Stimulated activated CD4-positive, alpha-beta T cell treated with anti-CD3 and anti-CD28 coated beads, Interleukin-2, amount 100 ng/mL, for 48 hours (primary cell): ENCODE measurements at places on chromosomes 2 and 18.

- no peak for DNase-seq
These were observed 50.8 kb downstream of the PID1 start for GRCh38 chr2:229220254-229220653.

GRCh38 chr2:162435676-162436075 lies 91.7 kb downstream of the GCA start:
- no peak for DNase-seq

GRCh38 chr18:71040161-71040560 lies 751.3 kb downstream of the SOCS6 start:
- DNase-seq, result no peak

DNA sequence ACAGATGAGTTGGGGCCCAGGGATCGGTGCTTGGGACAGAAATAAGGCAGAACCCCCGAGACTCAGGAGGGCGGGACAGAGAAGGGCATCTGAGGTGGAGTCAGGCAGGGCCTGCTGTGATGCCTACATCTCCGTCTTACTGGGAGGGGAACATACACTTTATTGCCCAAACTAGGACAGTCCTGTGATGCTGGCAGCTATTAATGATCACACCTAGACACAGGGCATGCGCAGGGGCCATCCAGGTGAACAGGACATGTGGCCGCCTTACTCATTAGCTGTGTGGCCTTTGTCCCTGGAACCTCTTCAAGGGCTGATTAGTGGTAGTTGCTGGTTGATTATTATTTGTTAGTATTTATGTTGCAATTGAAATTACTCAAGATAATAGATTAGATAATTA lies 33.2 kb downstream of the MLPH start:
- no peak for DNase-seq

- no peak for DNase-seq
These were observed 318.8 kb upstream of the THUMPD2 start for GRCh38 chr2:40097691-40098385.

GRCh38 chr18:11752116-11752911 lies 63.2 kb downstream of the GNAL start:
- DNase-seq, result no peak

- DNase-seq, result no peak
These were observed 10.4 kb upstream of the KLHL30 start for GRCh38 chr2:238128061-238128440.

DNA sequence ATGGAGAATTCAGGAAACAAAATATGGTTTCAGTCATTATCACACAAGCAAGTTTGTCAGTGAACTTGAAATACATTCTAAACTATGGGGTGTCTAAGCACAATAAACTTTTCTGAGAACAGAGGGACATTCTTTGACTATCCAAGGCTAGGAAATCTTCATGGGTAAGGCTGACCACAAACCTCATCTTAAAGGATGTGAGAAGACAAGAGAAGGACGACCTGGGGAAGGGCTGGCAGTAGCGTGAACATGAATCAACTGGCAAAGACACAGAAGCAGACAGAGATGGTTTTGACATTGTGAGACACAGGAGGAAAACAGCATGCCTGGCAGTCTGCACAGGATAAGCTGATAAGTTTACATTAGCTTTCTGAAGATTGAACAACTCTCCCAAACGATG lies 752.4 kb upstream of the SLC8A1 start:
- no peak for DNase-seq

- no peak for DNase-seq
These were observed 84.2 kb upstream of the STPG4 start for GRCh38 chr2:47239119-47239969.

DNA sequence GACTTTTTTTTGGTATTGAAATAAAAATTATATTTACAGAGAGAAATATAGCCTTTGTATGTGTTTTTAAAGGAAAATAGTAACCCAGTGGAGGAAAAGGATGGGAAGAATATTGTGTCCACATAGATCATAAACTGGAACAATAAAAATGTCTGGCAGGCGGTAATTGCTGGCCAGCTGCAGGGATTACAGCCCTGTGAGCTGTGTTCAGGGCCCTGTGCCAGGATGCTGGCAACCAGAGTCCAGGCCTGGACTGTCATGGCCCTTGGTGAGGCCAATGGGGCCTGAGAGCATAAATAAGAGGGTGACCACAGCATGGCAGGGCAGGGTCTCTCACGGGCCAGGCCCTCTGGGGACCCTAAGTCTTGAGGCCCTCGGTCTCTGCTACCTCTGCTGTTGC lies 171.2 kb downstream of the ACOXL start:
- DNase-seq, result no peak

- DNase-seq, result no peak
These were observed 98.8 kb upstream of the EML6 start for GRCh38 chr2:54624591-54625071.

DNA sequence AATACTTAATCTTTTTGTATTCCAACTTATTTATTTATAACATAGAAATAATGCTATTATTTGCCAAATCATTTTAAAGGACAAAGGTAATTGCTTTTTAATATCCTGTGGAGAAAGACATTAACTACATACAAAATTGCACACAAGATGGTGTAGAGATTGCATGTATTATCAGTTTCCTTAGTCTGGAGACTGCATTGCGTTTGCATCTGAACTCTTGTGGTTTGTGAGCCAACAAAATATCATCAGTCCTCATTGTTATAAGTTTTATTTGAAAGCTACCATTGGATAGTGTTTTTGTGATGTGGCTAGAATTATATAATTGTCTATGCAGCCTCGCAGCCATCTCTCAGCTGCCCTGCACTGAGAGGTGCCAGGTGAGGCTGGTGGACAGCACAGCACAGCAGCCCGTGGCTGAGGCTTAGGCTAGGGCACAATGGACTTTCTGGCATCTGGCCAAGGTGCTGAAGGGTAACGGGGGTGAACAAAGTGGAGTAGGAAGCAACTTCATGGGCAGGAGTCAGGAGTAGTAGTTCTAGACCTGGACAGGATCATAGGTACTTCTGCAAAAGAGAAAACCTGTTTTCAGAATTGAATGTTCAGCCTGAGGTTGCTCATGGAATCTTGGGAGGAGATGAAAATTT lies 15.1 kb downstream of the RASGRP3 start:
- DNase-seq, result no peak

DNA sequence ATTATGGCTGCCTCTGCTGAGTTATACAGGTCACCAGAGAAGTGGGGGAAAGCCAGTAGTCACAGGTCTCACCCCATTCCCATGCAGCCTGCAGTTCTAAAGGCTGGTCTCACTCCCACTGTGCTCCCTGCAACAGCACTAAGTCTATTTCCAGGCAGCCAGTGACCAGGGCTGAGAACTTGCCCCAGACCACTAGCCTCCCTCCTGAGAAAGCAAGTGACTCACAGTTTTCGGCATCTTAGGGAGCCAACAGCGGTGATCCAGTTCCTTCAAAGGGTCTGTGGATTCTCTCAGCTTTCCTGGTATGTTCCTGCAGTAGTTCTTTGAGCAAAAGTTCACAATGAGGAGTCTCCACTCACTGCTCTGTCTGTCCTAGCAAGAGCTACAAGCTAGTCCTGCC lies 329.6 kb upstream of the MAP2 start:
- DNase-seq, result no peak

- DNase-seq, result no peak
These were observed 47.1 kb downstream of the BCL2L11 start for GRCh38 chr2:111167863-111168162.

- DNase-seq, result no peak
These were observed 4.4 kb downstream of the HDLBP start for GRCh38 chr2:241310917-241311566.

- DNase-seq, result no peak
These were observed 178.8 kb downstream of the ACKR3 start for GRCh38 chr2:236748385-236748784.

- DNase-seq, result no peak
These were observed 194.0 kb upstream of the LYPD1 start for GRCh38 chr2:132863961-132864360.
